ENCODE measurements at places on chromosomes 1 and 21.

DNA sequence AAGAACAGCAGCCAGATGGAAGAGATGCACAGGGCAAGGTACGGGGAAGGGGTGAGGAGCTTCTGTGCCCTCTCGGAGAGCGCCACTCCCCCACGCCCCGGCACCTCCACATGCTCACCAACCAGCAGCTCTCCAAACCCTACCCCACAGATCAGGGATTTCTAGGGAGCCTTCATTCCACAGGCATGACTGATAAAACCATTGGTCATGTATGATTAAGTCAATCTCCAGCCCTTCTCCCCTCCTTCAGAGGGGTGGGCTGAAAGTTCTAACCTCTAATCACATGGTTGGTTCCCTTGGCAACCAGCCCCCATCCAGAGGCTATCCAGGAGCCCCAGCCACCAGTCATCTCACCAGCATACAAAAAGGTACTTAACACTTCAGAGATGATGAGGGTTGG, 144.7 kb downstream of the TGFBR3 start:
- DNase-seq = no peak

DNA sequence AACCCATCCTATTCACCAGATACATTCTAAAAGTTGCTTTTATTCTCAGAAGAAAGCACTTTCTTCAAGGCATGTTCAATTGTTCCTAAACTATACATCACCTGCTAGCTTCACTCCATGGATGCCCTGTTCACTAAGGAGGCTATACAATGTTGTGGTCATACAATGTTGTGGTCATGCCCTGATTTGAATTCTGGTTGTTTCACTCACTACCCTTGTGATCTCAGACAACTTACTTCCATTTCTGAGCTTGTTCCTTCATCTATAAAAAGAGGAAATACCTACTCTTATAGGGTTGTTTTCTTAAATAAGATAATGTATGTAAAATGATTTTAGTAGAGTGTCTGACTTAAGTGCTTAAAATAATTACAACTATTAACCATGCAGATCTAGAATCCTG, 19.7 kb downstream of the EDEM3 start:
- DNase-seq = no peak

DNA sequence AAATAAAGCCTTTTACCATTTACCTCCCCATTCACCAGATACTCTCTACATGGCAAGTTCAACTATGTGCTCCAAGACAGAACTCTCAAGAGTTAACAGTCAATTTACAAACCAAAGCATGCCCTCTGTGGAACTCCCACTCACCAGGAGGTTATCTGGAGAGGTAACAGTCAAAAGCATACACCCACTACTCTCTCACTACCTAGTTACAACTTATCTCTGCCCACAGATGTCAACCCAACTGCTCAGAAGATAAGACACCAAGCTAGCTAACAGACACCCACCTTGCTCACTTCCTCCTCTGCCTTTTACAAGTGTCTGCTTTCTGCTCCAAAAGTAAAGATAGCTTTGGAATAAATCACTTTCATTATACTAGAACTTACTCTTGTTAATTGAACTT, 131.0 kb downstream of the TRIM33 start:
- DNase-seq = no peak

- DNase-seq = no peak
Measured at GRCh38 chr1:24640288-24640687, 2.8 kb upstream of the SRRM1 start.

DNA sequence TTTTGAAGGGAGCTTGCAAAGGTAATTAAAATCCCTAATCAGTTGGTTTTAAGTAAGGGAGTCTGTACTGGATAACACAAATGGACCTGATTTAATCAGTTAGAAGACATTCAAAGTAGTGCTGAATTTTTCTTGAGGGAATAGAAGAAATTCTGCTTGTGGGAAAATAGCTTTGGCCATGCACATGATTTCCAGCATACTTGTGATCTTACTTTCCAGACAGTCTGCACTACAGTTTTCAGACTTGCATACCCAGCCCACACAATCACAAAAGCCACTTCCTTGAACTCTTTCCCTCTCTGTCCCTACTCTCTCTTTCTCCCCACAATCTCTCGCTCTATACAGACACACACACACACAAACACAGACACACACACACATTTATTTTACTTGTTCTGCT, 852.1 kb downstream of the PLA2G4A start:
- no peak for DNase-seq

All from activated T-cell treated with anti-CD3 and anti-CD28 coated beads for 4 hours (primary cell).